ENCODE measurements at places on chromosomes 16 and 17. TPM values are rescaled to one million over a fixed set of nuclear protein-coding genes. Genes with fewer than 3 reads are reported as not detected.

RNF40 gene
- total RNA-seq, result 87.1 TPM

ARL4D gene
- 19.0 TPM for total RNA-seq

LGALS9B gene
- not detected for total RNA-seq

ZFHX3 gene
- total RNA-seq, result 6.3 TPM

FNDC8 gene
- total RNA-seq, result not detected

ZNF830 gene
- 12.7 TPM for total RNA-seq

CIITA gene
- total RNA-seq, result 0.15 TPM

ATP2A1 gene
- 1.9 TPM for total RNA-seq

VASN gene
- 7.5 TPM for total RNA-seq

FHOD1 gene
- total RNA-seq, result 49.0 TPM
